ENCODE measurements at places on chromosomes 12 and 14. TPM values are rescaled to one million over a fixed set of nuclear protein-coding genes. Genes with fewer than 3 reads are reported as not detected.
A peak's percentile ranks its signal among the peaks of the same experiment; 100 is the strongest.

RD3L gene
- total RNA-seq, result not detected

- no peak for DNase-seq
Measured at GRCh38 chr12:105177208-105177607, 58.8 kb downstream of the APPL2 start.

DNA sequence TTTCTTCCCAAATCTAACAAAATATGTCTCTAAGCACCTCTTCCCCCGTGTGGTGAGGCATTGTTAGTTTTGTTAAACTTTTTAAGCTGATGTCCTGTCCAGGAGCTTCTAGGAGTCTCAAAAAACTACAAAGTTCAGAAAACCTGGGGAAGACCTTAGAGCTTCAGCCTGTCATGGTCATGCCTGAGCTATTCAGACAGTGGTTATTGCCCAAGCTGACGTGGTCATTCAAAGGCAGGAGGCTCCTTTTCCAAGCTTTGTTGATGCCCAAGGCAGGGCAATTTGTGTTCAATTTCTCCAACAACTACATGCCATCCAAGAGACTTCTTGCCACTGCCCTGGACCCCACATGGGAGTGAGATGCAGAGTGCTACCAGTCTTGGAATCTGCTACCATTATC lies 5.8 kb upstream of the LYZ start:
- DNase-seq, result no peak

DNA sequence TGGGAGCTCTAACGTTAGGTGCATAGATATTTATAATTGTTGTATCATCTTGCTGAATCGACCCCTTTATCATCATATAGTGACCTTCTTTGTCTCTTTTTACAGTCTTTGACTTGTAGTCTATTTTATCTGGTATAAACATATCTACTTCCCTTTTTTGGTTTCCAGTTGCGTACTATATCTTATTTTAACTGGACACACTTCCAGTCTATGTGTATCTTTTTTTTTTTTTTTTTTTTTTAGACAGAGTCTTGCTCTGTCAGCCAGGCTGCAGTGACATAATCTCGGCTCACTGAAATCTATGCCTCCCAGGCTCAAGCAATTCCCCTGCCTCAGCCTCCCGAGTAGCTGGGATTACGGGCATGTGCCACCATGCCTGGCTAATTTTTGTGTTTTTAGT lies 41.9 kb upstream of the ZFP36L1 start:
- no peak for DNase-seq

GRCh38 chr12:72111706-72112105 lies 160.5 kb upstream of the TRHDE start:
- no peak for DNase-seq

PTPRQ gene
- not detected for total RNA-seq

SENP1 gene
- total RNA-seq, result 25.1 TPM

MDGA2 gene
- not detected for total RNA-seq

- no peak for DNase-seq
Measured at GRCh38 chr14:27056586-27056985, 458.8 kb upstream of the NOVA1 start.

FBLN5 gene
- 3.0 TPM for total RNA-seq

GRCh38 chr12:68310370-68310769 lies 21.8 kb downstream of the MDM1 start:
- DNase-seq, result no peak

- no peak for DNase-seq
Measured at GRCh38 chr14:32366986-32367385, 37.9 kb downstream of the AKAP6 start.

TTC6 gene
- not detected for total RNA-seq

DNA sequence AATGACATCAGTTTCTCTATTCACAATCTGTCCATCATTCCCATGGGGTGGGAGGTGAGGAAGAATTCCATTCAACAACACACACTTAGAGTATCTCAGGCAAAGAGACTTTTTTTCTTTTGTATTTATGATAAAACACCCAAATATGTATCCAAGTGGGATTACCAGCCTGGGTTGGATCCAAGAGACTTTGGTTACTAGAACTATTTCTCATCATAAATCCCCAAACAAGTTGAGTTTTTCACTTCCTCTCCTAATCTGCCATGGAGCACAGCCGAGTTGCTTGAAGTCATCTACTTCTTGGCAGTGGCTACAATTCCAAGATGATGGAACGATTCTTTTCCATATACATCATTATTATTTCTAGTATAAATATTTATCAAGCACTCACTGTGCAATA lies 209.2 kb upstream of the HMGA2 start:
- DNase-seq, result no peak

DNA sequence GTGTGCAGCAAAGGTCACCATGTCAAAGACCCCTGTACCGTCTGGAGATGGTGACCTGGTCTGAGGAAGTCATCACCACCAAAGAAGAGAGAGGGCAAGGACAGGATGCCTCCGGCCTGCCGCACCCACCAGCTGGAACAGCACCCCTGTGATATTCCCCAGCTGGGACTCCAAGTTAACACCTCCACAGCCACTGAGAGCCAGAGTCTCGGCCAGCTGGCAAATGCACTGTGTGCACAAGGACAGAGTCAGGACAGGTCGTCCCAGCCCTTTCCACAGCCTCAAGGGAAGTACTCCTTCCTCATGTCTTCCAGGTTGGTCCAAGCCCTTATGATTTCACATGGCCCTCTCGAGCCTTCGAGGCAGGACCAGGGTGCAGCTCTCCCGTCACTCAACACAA lies 19.3 kb upstream of the FKBP4 start:
- no peak for DNase-seq

ESRRB gene
- total RNA-seq, result not detected

E2F7 gene
- 1.6 TPM for total RNA-seq

GRCh38 chr14:89616852-89617341 lies 199.9 kb upstream of the FOXN3 start:
- DNase-seq, result peak; percentile 87

GRCh38 chr14:67432050-67432564 lies 20.1 kb upstream of the PLEK2 start:
- DNase-seq, result no peak

All from CD4-positive, CD25-positive, alpha-beta regulatory T cell (primary cell).